ENCODE measurements at places on chromosomes 3 and 15.

DNA sequence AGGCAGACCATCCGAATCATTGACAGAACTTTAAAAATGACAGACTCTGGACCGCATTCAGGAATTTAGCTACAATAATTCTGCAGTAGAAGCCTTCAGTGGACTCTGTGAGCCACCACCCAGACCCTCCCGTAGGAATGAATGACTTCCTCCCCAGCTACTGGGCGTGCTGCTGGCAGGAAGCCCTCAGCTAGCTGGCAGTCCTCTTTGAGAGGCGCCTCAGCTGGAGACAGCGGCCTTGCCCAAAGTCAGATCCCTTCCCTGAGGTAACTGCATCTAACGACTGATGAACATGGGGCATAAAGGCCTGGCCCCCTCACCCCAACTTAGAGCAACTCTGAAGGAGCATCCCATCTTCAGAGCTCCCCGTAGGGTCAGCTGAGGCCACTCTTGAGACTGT, 25.8 kb downstream of the CRABP1 start:
- DNase-seq: no peak

GRCh38 chr15:87033056-87033455, 953.4 kb downstream of the AGBL1 start:
- DNase-seq: no peak

DNA sequence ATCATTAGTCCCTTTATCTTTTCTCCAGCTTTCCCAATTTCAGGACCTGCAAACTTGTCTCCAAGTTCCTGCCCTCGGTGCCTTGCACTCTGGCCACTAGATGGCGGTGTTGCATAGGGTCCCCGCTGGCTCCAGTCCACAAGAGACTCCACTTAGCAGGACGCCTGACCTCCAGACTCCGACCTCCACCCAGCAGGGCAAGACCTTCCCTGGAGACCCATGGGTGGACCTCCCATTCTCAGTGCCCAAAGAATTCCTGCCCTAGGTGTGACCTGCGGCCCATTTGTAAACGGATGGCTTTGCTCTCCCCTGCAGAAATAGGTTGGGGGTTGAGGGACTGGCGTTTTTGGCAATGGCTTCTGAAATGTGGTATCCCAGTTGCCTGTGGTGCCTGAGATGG, 82.6 kb downstream of the LSM3 start:
- DNase-seq: peak; percentile 68

GRCh38 chr3:170977949-170978745, 48.4 kb downstream of the SLC2A2 start:
- no peak for DNase-seq

DNA sequence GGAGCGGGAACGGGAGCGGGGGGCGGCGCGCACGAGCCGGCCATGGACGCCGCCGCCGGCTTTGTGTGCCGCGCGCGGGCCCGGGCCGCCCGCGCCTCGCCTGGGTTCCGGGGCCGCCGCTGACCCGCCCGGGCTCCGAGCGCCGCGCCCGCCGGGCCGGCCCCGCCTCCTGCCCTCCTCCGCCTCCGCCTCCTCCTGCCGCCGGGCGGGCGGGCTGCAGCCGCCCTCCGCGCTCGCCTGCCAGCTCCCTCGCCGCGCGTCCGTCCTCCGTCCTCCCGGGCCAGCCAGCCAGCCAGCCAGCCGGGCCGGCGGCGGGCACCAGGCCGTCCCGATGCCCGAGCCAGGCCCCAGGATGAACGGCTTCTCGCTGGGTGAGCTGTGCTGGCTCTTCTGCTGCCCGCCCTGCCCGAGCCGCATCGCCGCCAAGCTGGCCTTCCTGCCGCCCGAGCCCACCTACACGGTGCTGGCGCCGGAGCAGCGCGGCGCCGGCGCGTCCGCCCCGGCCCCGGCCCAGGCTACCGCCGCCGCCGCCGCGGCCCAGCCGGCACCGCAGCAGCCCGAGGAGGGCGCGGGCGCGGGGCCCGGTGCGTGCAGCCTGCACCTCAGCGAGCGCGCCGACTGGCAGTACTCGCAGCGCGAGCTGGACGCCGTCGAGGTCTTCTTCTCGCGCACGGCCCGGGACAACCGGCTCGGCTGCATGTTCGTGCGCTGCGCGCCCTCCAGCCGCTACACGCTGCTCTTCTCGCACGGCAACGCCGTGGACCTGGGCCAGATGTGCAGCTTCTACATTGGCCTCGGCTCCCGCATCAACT, at the start of gene ABHD17C:
ABHD17C (plus strand) TSS at position 212 of the 812 bp plus-strand sequence; CDS start at position 332, 120 bp downstream.
- no peak for DNase-seq

GRCh38 chr3:149867563-149867962, 54.5 kb downstream of the RNF13 start:
- DNase-seq: no peak

DNA sequence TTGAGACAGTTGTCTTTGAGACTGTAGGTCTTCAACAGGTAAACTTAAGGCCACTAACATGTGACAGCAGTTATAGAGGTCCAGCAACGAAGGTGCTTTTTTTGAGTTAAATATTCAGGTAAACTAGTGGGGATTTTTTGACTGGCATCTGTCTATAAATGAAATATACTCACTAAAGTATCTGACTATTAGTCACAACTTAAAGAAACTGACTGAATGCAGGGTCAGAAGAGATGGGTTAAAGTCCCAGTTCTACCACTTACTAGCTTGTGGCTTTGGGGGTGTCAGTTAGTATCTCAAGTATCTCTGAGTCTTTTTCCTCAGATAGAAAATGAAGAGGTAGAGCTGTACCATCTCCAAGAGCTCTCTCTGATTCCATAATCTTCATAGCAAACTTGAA, 18.0 kb downstream of the MIX23 start:
- no peak for DNase-seq

GRCh38 chr15:84099181-84099580, 136.4 kb upstream of the GOLGA6L4 start:
- DNase-seq: no peak

GRCh38 chr15:22866079-22866478, 27.6 kb downstream of the NIPA2 start:
- DNase-seq: no peak

DNA sequence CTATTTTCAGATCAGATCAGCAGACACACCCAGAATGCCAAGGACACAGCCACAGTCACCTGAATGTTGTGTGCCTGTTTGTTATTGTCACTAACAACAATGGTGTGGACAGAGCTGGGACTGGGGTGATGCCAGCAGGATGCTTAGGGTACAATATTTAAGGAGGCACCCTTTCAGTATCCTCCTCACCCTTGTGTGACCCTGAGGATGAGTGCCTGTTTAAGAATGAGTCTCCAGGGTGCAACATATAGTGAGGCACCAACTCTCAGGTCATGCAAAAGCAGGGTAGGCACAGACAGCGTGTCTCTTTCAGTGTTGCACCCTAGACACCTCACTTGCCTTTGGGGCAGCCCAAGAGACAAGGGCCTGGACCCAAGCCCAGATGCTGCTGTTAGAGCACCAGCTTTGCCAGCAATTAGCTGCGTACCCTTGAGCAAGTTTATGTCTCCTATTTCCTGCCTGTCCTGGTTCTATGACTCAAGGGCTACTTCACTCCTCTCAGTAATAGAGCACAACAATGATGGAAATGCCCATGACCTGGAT, 122.6 kb downstream of the AQP9 start:
- no peak for DNase-seq

- no peak for DNase-seq
Observed at GRCh38 chr15:40255033-40255432, 16.2 kb downstream of the PAK6 start.

DNA sequence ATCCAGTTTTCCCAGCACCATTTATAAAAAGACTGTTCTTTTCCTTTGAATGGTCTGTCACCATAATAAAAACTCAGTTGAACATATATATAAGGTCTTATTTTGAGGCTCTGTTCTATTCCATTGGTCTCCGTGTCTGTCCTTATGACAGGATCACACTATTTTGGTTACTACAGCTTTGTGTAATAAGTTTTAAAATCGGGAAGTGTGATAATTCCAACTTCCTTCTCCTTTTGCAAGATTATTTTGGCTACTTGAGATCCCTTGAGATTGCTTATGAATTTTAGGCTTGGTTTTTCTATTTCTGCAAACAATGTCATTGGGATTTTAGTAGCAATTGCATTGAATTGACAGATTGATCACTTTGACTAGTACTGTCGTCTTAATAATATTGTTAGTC, 35.7 kb downstream of the SACM1L start:
- DNase-seq: no peak

GRCh38 chr15:57962887-57963286, 102.6 kb downstream of the ALDH1A2 start:
- DNase-seq: no peak

GRCh38 chr3:101183151-101183550, 137.2 kb downstream of the IMPG2 start:
- DNase-seq: no peak

DNA sequence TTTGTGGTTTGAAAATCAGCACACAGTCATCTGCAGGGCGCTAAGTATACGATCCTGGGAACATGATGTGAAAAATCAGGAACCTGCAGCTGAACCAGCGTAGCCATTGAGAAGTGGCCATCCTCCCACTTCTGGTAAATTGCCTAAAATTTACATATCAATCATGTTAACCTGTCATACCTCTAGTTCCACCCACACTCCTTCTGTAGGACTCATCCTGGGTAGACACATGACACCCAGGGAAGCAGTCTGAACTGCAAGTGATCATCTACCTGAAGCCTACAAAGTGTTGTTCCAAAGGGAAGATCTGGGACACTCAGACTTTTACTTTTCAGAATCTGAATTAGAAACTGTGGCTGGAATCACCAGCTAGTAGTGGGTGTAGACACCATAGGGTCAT, 5.5 kb upstream of the PSMD6 start:
- no peak for DNase-seq

DNA sequence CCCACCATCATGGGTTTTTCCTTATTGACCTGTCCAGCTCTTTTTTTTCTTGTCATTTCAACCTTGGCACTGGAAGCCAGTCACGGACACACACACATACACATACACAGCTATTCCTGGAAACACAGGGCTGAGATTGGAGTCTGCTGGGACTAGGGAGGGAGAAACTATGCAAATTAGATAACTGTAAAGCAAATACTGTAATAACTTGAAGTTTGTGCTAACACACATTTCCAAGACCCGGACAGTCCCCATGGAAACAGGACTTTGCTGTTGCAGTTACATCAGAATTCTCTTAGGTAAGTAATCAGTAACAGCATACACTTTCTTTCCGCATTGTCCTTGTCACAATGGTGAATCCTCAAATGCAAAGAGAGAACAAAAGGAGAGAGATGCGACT, 304.4 kb downstream of the KBTBD8 start:
- no peak for DNase-seq

DNA sequence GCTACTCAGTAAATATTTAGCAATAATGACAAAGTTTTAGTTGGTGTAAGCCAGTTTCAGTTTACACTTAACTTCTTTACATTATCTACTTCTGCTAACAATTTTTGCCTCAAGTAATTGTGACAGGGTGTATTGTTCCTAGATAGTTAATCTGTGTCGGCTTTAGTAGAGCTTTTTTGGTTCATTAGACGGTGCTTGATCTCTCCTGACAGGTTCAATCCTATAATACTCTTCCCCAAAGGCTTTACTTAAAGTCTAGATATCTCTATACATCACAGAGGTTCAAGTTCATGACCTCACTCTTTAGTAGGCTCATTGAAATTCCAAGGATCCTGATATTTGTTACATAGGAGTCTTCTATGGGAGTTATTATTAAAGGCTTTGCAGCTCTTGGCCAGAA, 365.6 kb upstream of the DPPA4 start:
- no peak for DNase-seq

GRCh38 chr3:179074656-179075055, 3.0 kb upstream of the ZMAT3 start:
- no peak for DNase-seq

DNA sequence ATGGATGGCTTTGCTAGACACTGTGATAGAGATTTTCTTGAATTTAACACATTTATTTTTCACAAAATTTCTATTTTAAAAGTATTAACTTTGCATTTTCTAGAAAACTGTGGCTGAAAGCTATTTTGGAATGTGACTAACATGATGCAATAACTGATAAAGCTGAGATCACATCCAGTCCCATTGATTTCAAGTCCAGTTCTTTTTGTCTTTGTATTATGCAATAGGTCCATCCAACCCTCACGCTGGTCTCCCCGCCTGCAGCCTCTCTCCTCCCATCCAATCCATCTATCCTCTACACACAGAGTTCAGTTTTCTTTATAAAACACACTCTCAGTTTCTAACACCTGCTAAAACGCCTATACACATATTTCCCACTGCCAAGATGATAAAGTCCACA, 178.8 kb downstream of the CNTN3 start:
- no peak for DNase-seq

DNA sequence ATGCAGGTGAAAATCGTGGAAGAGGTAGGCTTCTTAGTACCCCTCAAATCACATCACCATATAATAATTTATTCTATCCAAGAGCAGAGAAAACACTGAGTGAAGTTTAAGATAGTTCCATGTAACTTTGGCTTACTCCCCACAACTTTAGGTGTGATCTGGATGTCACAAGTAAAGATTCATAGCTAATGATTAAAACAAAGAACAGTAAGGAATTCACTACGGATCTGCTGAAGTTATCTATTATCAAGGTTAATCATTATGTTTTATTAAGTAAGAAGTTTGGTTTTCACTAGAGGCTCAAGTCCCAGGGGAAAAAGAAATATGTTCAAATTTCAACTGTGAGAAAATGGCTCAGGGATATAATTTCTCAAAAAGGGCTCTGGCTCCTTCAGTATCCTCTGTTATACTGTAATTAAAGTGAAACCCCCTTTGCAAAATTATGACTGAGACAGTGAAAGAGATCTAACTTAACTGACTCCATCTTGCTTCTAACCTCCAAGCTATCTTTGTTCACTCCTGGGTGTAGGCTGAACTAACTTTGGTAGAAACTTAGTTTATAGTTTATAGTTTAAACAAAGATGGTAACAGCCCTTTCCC, 17.1 kb downstream of the CD80 start:
- DNase-seq: no peak

- no peak for DNase-seq
Observed at GRCh38 chr3:136617198-136617597, 135.0 kb downstream of the STAG1 start.

DNA sequence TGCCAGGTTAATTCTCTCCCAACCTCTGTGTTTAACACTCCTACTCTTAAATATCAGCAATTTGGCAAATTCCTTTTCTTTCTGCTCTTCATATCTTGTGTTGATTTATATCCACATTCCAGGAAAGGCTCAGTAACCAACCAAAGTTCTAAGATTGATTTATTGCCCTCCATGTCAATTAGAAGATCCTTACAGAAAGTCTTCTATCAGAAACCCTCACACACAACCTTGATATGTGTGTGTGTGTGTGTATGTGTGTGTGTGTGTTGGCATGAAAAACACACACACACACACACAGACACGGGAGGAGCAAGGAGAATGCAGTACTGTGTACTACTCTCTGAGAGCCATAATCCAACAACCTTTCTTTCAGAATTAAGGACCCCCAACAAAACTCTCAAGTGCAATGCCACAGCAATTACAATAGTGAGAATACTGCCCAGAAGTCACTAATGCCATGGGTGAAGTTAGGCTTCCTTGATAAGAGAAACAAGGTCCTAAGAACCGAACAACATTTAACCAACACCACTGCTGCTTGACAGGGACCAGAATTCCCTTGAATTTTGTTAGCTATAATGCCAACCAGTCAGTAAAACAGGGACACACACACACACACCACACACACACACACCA, 1.1 kb downstream of the LSAMP start:
- no peak for DNase-seq

All from HCT116 (cell line).